ENCODE measurements at places on chromosomes 4 and X.

GRCh38 chr4:3452376-3452775 is 10.6 kb downstream of the HGFAC start:
- H3K27me3 ChIP-seq = no peaks in the 10 kb centered on the region
- peak overlapping the region; percentile 37 for H3K27ac ChIP-seq
- no peak overlapping the region for H3K4me3 ChIP-seq
- peaks cover 6% of the 10 kb centered on the region for H3K4me1 ChIP-seq
- H3K36me3 ChIP-seq = no peaks in the 10 kb centered on the region
- no peak for DNase-seq

GRCh38 chr4:70932984-70933383 is 30.8 kb downstream of the MOB1B start:
- H3K27ac ChIP-seq = no peak overlapping the region
- no peaks in the 10 kb centered on the region for H3K27me3 ChIP-seq
- DNase-seq = no peak
- no peak overlapping the region for H3K4me3 ChIP-seq
- H3K4me1 ChIP-seq = no peaks in the 10 kb centered on the region
- H3K36me3 ChIP-seq = no peaks in the 10 kb centered on the region

GRCh38 chr4:44146516-44146915 is 302.1 kb downstream of the KCTD8 start:
- H3K4me3 ChIP-seq = no peak overlapping the region
- H3K27me3 ChIP-seq = no peaks in the 10 kb centered on the region
- H3K27ac ChIP-seq = no peak overlapping the region
- no peak for DNase-seq
- no peaks in the 10 kb centered on the region for H3K4me1 ChIP-seq

- no peaks in the 10 kb centered on the region for H3K27me3 ChIP-seq
- H3K36me3 ChIP-seq = no peaks in the 10 kb centered on the region
- no peak overlapping the region for H3K4me3 ChIP-seq
- H3K27ac ChIP-seq = no peak overlapping the region
- no peak for DNase-seq
Observed at GRCh38 chrX:110706446-110706845, 89.2 kb downstream of the CHRDL1 start.

- no peak overlapping the region for H3K27ac ChIP-seq
- no peaks in the 10 kb centered on the region for H3K36me3 ChIP-seq
- H3K4me1 ChIP-seq = no peaks in the 10 kb centered on the region
- no peaks in the 10 kb centered on the region for H3K27me3 ChIP-seq
- no peak for DNase-seq
- H3K4me3 ChIP-seq = no peak overlapping the region
Observed at GRCh38 chrX:11342673-11343072, 49.5 kb downstream of the AMELX start.

DNA sequence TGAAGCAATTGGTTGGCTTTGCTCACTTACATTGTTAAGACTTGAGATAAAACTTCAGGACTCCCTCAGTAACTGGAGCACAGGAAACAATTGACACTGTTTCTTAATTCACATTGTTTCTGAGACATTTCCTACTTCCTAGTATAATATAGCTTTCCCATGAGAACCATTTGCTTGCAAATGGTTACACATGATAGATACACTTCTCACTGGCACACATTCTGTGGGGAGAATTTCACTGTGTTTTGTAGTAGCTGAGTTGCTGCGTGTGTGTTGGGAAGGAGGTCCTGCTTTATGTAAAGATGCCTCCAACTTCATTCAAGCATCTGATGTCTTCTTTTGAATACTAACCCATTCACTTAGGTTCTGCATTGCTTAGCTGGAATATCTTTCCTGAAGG is 85.3 kb upstream of the SLC4A4 start:
- no peaks in the 10 kb centered on the region for H3K27me3 ChIP-seq
- DNase-seq = no peak
- H3K36me3 ChIP-seq = no peaks in the 10 kb centered on the region
- H3K27ac ChIP-seq = no peak overlapping the region

- no peaks in the 10 kb centered on the region for H3K36me3 ChIP-seq
- H3K4me1 ChIP-seq = no peaks in the 10 kb centered on the region
- no peaks in the 10 kb centered on the region for H3K27me3 ChIP-seq
- no peak overlapping the region for H3K4me3 ChIP-seq
Observed at GRCh38 chrX:53128097-53128749, 34.3 kb downstream of the KANTR start.

DNA sequence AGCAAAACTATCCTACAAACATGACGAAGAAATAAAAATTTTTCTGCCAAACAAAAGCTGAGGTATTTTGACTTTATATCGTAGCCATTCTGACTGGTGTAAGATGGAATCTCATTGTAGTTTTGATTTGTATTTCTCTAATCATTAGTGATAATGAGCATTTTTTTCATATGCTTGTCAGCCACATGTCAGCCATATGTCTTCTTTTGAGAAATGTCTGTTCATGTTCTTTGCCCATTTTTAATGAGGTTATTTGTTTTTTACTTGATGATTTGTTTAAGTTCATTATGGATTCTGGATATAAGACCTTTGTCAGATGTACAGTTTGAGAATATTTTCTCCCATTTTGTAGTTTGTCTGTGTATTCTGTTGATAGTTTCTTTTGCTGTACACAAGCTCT is 24.5 kb downstream of the F8A2 start:
- no peak overlapping the region for H3K27ac ChIP-seq
- H3K4me3 ChIP-seq = no peak overlapping the region
- no peak for DNase-seq
- no peaks in the 10 kb centered on the region for H3K27me3 ChIP-seq
- no peaks in the 10 kb centered on the region for H3K4me1 ChIP-seq

DNA sequence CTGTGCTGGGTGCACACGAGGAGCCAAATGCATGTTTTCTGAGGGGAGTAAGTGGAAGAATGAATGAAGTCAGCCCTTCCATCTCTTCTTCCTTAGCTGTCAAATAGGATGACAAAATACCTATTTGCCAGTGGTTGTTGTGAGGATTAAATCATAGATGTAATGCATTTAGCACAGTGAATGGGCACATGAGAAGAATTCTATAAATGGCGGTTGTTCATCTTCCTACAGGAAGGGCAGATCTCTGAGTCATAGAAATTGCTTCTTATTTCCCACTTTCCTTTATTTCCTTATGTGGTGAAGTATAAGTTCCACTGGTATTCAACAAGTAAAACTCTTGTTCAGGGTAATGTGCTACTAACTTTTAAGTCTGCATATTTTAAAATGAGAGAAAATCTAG is 83.1 kb downstream of the SORBS2 start:
- H3K27ac ChIP-seq = no peak overlapping the region
- no peak overlapping the region for H3K4me3 ChIP-seq
- no peak for DNase-seq
- H3K27me3 ChIP-seq = no peaks in the 10 kb centered on the region
- peaks cover 6% of the 10 kb centered on the region for H3K4me1 ChIP-seq

- DNase-seq = no peak
- H3K4me3 ChIP-seq = no peak overlapping the region
- H3K36me3 ChIP-seq = no peaks in the 10 kb centered on the region
- H3K27me3 ChIP-seq = no peaks in the 10 kb centered on the region
Observed at GRCh38 chr4:93746031-93746430, 82.5 kb upstream of the ATOH1 start.

Data from hepatocyte (in vitro differentiated cells).